Sigmoid colon (tissue), 7 donors: ENCODE measurements at places on chromosomes 3 and 15. TPM values are rescaled to one million over a fixed set of nuclear protein-coding genes. Genes with fewer than 3 reads are reported as not detected.

- no peaks in the 10 kb centered on the region for H3K36me3 ChIP-seq
- H3K4me1 ChIP-seq = no peaks in the 10 kb centered on the region
- DNase-seq = no peak
- H3K27me3 ChIP-seq = no peaks in the 10 kb centered on the region
- no peak overlapping the region for H3K27ac ChIP-seq
- no peak overlapping the region for H3K4me3 ChIP-seq
Observed at GRCh38 chr3:21543380-21544075, 207.5 kb downstream of the ZNF385D start.

GRCh38 chr15:96344060-96344705 lies 13.7 kb downstream of the NR2F2 start:
- H3K27me3 ChIP-seq = no peaks in the 10 kb centered on the region
- no peak for DNase-seq
- H3K4me3 ChIP-seq = no peak overlapping the region
- peak overlapping the region; percentile 92 for H3K27ac ChIP-seq
- peaks cover 63% of the 10 kb centered on the region for H3K4me1 ChIP-seq
- no peaks in the 10 kb centered on the region for H3K36me3 ChIP-seq

DNA sequence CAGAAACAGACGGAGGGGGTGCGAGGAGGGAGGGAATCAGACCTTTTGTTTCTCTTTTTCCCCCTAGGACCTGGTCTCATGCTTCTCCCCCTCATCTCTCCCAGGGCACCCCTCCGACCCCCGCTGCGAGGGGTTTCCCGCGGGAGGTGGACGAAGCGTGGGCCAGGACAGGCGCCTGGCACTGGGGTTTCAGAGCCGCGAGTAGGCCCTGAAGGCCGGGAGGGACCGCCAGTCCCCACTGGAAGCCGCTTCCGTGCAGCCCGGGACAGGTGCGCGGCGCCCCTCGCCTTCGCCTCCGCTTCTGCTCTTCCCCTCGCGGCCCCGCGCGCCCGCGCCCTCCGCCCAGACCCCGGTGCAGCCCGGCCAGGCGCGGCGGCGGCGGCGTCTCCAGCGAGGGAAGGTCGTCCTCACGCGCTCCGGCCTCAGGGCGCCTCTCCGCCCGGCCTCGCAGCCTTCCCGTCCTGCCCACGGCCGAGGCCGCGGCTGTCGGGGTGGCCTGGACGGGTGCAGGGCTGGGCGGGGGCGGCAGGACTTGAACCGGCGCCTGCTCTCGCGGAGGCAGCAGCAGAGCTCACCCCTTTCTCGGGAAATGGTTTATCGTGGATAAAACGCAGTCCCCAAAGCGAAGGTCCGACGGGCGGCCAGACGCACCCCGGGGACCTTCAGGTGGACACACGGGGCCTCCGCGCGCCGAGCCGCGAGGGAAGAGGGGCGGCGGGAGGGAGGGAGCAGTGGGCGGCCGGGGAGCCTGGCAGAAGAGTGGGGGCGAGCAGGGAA lies 31.5 kb upstream of the ADAMTS17 start:
- no peak overlapping the region for H3K27ac ChIP-seq
- peaks cover 6% of the 10 kb centered on the region for H3K4me1 ChIP-seq
- peaks cover 34% of the 10 kb centered on the region for H3K27me3 ChIP-seq
- no peaks in the 10 kb centered on the region for H3K36me3 ChIP-seq

- H3K27me3 ChIP-seq = no peaks in the 10 kb centered on the region
- DNase-seq = no peak
- peaks cover 5% of the 10 kb centered on the region for H3K4me1 ChIP-seq
- no peak overlapping the region for H3K4me3 ChIP-seq
Observed at GRCh38 chr3:66592016-66592761, 91.4 kb upstream of the LRIG1 start.

DNA sequence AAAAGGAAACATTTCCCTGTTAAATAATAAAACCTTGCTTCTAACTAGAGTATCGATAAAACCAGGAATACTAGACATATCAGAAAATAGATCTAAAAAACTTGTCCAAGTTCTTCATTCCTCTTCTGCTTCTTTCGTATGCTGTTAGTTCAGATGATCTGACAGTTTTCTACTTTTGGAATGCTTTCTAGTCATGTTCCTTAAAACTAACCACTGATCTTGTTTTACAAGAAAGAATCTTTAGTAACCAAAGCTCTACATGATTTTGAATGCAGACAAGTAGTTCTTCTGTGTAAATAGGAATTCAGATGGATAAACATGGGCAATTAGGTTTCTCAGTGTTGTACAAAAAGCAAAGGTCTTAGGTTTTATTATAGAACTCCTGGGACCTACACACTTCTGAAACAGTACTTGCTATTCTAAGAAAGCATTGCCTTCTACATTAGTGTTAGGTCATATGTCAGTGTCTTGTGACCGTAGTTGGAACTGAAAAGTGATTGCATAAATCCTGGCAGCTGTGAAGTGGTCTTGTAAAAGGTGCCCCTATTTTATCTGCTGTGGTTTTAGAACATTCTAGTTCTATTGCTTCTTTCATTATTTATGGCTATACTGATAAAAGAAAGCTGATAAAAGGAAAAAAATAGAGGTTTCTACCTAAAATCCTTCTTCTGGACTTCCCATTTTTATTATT lies 40.7 kb downstream of the SNRK start:
- H3K4me1 ChIP-seq = peaks cover 42% of the 10 kb centered on the region
- no peaks in the 10 kb centered on the region for H3K36me3 ChIP-seq
- H3K4me3 ChIP-seq = no peak overlapping the region
- H3K27ac ChIP-seq = peak overlapping the region; percentile 54
- no peaks in the 10 kb centered on the region for H3K27me3 ChIP-seq
- no peak for DNase-seq

GRCh38 chr15:94965593-94965992 lies 734.2 kb downstream of the MCTP2 start:
- H3K36me3 ChIP-seq = no peaks in the 10 kb centered on the region
- H3K27ac ChIP-seq = peak overlapping the region; percentile 7
- H3K4me3 ChIP-seq = no peak overlapping the region
- no peaks in the 10 kb centered on the region for H3K4me1 ChIP-seq
- no peak for DNase-seq

- H3K4me1 ChIP-seq = no peaks in the 10 kb centered on the region
- DNase-seq = no peak
- no peak overlapping the region for H3K4me3 ChIP-seq
- H3K27ac ChIP-seq = no peak overlapping the region
- H3K27me3 ChIP-seq = no peaks in the 10 kb centered on the region
Observed at GRCh38 chr3:127884041-127884440, 31.0 kb upstream of the KBTBD12 start.

DNA sequence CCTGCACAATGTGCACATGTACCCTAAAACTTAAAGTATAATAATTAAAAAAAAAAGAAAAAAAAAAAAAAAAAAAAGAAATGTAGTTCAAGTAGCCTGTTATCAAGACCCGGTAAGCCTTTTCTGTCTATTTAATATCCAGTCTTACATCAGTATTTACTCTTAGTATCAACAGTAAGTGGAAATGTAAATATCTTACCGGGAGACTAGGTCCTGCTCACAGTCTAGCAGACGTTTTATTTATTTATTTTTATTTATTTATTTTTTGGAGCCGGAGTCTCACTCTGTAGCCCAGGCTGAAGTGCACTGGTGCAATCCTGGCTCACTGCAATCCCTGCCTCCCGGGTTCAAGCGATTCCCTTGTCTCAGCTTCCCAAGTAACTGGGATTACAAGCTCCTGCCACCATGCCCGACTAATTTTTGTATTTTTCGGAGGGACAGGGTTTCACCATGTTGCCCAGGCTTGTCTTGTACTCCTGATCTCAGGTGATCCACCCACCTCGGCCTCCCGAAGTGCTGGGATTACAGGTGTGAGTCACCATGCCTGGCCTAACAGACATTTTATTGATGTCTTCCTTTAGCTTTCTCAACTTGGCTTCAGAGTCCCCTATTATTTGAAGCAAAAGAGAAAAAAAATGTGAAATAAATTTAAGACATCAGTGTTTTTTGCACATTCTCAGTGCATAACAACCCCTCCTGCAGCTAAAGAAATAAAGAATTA lies 19.9 kb downstream of the C2CD4B start:
- no peak overlapping the region for H3K27ac ChIP-seq
- H3K27me3 ChIP-seq = no peaks in the 10 kb centered on the region
- H3K4me3 ChIP-seq = no peak overlapping the region
- no peak for DNase-seq
- no peaks in the 10 kb centered on the region for H3K36me3 ChIP-seq
- no peaks in the 10 kb centered on the region for H3K4me1 ChIP-seq

GRCh38 chr15:65884511-65884910 lies 15.2 kb downstream of the RAB11A start:
- H3K4me1 ChIP-seq = no peaks in the 10 kb centered on the region
- H3K27me3 ChIP-seq = no peaks in the 10 kb centered on the region
- no peak for DNase-seq
- H3K36me3 ChIP-seq = peaks cover 12% of the 10 kb centered on the region

The GRK7 gene
- not detected for total RNA-seq
